ENCODE measurements at places on chromosomes 6 and 20.

- no peak for ATAC-seq
Measured at GRCh38 chr20:12975833-12976608, 32.8 kb upstream of the SPTLC3 start.

DNA sequence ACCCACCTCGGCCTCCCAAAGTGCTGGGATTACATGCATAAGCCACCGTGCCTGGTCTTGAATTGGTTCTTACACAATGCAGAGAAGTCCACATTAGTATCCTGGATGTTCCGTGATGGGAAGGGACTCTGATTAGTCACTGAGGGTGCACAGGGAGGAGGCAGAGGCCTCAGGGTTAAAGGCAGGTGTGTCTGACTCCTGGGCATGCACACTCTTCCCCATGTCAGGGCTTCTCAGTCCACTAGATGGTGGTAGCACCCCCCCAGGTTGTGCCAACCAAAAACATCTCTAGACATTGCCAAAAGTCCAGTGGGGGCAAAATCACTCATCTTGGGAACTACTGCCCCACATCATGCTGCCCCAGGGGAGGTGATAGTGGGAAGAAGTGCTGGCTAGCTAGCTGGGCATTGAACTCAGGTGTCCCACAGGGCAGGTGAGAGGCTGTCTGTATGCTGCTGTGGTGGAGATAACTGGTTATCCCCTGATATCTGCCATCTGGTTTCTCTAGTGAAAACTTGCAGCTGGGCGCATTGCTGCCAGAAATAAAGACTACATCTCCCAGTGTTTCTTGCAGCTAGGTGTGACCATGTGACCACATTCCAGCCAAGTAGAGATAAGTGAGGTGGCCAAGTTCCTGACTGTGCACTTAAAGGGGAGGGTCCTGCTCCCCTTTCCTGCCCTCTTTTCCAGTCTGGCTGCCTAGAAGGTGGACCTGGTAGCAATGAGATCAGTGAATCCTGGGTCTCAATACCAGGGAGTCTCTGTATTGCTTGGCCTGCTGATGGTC is 8.4 kb upstream of the NSFL1C start:
- ATAC-seq: no peak

GRCh38 chr6:116483616-116484015 is 22.4 kb downstream of the CALHM6 start:
- ATAC-seq: no peak

DNA sequence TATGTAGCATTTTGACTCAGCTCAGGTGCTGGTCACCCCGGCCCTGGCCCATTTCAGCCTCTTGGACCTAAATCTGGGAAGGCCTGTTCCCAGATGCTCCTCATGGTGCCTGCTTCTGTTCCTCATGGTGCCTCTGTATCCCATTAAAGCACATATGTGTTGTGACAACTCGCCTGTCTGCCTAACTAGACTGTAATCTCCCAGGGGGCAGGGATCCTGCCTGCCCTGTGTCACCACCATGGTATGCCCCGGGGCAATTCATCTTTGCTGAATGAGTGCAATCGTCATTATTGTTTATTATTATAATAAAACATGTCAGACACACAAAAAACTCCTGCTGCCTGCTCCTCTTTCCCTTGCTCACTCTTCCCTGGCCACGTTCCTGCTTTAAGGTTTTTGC is 62.0 kb downstream of the ZFP64 start:
- ATAC-seq: no peak

DNA sequence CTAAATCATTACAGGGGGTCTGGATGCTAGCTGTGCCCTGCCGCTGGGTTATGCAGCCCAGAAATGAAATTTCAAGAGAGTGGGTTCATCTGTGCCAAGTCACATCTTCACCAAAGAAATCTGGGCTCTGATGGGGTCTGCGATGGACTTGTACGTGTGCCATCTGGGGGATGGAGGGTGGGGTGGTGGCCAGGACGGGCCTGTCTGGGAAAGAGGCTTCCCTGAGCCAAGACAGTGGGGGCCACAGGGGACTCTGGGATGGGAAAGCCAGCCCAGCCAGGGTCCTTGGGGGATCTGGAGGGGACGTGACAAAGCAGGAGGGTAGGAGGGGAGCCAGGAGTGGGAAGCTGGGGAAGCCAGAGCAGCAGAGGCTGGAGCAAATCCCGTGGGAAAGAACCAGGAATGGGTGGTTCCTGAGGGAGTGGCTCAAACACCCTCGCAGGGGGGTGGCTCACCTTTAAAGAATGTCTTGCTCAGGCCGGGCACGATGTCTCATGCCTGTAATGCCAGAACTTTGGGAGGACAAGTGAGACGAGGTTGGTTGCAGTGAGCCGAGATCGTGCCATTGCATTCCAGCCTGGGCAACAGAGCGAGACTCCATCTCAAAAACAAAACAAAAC is 36.3 kb upstream of the SULF2 start:
- no peak for ATAC-seq

DNA sequence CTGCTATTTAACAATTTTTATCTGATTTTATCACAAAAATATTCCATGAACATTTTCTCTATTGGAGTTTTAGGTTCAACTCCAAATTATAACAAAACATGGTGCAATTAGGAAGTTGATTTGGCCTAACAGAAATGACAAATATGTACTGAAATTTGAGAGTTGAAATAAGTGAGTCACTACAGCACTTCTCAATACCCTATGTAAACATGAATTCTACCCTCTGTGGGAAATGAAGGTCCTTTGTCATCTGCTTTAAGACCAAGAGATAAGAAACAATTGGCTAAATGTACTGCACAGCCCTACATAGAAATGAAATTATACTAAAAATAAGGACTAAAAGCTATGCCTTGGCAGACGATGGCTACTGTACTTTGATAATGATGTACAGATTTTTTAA is 86.2 kb upstream of the BEND6 start:
- no peak for ATAC-seq

DNA sequence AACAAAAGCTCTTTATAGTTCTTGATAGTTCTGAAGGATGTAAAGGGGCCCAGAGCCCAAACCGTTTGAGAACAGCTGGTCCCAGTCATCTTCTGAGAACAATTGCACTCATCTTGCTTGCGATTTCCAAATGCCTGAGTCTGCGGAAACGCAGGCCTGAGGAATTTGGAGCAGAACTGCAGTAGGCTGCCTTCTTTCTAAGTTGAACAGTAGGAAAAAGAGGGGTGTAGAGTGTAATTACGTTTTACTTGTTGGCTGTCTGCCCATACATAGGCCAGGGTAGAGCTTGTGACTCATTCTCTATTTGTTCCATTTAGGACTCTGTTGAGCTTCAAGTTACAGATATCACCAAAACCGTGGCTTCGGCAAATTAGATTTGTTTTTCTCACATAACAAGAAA is 42.0 kb upstream of the KIF16B start:
- no peak for ATAC-seq

- ATAC-seq: no peak
Measured at GRCh38 chr6:120186080-120186479, 836.5 kb upstream of the MAN1A1 start.

- no peak for ATAC-seq
Measured at GRCh38 chr6:3594201-3594600, 137.4 kb upstream of the SLC22A23 start.

- no peak for ATAC-seq
Measured at GRCh38 chr20:46630306-46630705, 21.0 kb downstream of the SLC13A3 start.

DNA sequence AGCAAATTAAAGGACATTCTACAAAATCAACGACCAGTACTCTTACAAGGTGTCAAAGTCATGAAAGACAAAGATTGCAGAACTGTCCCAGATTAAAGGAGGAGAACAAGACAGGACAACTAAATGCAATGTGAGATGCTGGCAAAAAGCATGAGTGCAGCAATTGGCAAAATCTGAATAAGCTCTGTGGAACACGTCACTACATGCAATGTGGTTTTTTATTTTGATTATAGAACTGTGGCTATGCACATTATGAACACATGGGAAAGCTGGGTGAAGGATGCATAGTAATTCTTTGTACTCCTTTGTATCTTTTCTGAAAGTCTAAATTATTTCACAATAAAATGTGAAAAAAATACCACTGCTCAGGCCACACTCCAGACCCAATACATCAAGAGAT is 509.4 kb downstream of the KIF16B start:
- ATAC-seq: no peak

GRCh38 chr20:12072954-12073264 is 155.2 kb downstream of the BTBD3 start:
- no peak for ATAC-seq

GRCh38 chr20:13277663-13278295 is 56.7 kb downstream of the ISM1 start:
- ATAC-seq: no peak

GRCh38 chr6:33367009-33367714 is 24.5 kb upstream of the KIFC1 start:
- no peak for ATAC-seq

DNA sequence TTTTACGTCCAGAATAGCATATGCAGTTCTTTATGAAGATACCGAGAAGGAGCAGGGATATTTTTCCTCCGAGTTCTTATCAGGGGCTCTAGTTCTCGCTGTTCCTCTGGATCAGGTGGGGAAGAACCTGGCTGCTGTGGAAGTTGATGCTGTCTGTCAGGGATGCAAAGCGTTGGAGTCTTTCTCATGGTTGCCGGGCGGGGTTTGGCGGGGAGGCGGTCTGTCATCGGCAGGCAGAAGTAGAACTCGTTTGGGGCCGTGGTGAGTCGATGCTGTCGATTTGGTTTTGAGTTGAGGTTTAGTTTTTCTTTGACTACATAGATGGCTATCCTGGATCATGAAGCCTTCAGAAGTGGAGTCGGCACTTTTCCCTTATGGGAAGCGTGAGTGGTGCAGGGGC is 691.2 kb downstream of the QKI start:
- no peak for ATAC-seq

DNA sequence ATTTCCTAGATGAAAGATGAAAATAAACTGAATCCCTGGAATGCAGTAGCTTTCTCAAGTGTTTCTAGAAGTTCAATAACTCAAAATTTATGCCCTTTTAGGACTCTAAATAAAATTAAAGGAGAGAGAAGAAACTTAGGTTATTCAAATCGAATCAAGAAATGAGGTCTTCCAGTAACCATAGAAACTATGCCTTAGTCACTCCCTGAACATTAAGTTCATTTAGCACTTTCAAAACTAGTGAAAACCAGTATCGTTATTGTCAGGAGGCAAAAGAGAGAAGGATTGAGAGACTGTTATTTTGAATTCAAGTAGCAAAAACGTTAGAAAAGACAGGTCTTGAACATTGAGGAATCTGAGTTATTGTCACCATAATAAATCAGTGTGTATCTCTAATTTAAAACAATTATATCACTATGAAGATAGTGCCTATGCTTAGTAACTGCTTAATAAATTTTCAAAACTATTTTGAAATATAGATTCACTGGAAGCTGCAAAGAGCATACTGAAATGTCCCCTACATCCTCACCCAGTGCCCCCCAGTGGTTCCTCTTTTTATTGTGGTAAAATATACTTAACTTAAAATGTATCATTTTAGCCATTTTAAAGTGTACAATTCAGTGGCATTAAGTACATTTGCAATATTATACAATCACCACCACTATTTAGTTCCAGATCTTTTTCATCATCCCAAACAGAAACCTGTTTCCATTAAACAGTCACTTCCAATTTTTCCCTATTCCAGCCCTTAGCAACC is 4.6 kb downstream of the RPP21 start:
- ATAC-seq: no peak

DNA sequence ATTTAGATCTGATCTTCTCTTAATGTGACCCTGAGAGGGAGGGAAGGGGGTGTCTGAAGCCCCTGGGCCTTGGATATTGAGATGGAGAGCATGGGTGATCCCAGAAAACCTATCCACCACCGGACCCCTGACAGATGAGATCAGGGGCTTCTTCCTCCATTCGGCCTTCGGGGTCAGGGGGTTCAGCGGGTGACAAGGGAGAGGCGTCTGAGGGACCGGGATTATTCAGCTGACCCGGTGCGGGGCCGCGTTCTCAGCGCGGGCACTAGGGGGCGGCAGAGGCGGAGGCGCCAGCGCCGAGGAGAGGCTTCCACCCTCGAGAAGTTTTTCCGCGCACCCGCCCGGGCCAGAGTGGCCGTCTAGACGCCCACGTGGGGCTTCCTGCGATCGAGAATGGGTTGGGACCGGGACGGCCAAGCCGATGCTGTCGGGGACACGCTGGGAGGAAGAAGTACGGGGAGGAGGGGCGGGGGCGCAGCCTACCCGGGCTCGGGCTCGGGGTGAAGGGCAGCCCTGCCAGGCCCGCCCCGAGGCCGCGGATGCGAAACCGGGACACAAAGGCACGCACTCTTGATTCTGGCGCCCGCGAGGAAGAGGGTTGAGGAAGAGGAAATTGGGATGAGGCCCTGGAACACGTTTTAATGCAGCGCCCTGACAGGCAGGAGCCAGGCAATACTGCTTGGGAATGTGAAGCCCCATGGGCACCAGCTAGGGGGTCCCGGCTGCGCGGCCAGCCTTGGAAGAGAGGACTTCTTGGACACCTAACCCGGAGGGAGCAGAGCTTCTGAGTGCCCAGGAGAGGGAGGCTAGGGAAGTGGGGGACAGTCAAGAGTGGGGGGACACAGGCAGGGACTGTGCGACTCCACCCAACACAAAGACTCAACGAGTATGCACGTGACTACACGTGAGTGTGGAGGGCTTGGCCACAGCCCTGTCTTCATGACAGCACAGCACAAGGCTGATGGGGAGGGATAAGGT is 30.6 kb downstream of the COL11A2 start:
- ATAC-seq: peak; percentile 92

GRCh38 chr6:56875961-56876360 is 78.9 kb upstream of the BEND6 start:
- no peak for ATAC-seq

GRCh38 chr6:5713519-5713918 is 293.2 kb downstream of the NRN1 start:
- no peak for ATAC-seq

DNA sequence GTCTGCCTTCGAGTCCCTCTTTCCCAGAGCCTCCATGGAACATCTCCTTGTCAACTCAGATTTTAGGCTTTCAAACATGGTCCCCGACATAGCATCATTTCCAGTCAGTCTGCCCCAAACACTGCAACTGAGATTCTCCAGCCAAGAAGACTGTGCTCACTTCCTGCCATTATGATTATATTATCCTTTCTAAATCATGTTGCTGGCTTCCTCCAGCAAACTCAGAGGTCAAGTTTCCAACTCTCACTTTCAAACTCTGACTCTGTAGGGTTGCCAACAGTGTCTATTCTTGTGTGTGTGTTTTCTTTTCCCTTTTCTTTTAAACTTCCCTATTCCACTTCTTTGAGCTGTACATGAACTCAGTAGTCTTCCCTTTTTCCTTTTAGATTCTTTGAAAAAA is 61.2 kb upstream of the TRAF3IP2 start:
- ATAC-seq: no peak

- no peak for ATAC-seq
Measured at GRCh38 chr20:61315319-61315718, 63.3 kb downstream of the CDH4 start.
